ENCODE measurements at places on chromosomes 13 and 19.

DNA sequence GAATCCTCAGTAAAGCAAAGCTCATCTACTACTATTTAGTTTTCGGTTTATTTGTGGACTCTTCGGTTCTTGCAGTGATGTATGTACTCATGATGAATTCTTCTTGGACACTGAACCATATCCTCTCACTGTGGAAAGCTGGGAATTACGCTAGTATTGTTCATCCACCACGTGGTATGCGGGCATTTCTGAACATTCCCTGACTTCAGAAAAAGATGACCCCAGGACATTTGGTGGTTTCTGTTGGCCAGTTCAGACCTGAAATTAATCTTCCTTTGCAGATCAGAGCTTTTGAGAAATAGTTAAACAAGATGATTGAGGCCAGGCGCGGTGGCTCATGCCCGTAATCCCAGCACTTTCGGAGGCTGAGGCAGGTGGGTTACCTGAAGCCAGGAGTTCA is 25.3 kb upstream of the FBN3 start:
- no peak for DNase-seq

- no peak for DNase-seq
Measured at GRCh38 chr19:3480383-3481091, at the start of gene SMIM24. Gene SMIM24, minus strand, starts transcription at chr19:3480525. Its CDS starts 62 bp downstream, at chr19:3480463.

DNA sequence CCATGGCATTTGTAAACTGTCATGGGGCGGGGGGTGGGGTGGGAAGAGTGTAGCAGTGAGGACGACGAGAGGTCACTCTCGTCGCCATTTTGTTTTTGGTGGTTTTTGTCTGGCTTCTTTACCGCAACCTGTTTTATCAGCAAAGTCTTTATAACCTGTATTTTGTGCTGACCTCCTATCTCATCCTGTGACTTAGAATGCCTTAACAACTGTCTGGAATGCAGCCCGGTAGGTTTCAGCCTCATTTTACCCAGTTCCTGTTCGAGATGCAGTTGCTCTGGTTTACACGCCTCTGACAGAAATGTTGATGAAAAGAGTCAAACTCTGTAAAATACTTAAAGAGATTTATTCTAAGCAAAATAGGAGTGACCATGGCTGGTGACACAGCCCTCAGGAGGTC is 852.0 kb downstream of the DACH1 start:
- no peak for DNase-seq

DNA sequence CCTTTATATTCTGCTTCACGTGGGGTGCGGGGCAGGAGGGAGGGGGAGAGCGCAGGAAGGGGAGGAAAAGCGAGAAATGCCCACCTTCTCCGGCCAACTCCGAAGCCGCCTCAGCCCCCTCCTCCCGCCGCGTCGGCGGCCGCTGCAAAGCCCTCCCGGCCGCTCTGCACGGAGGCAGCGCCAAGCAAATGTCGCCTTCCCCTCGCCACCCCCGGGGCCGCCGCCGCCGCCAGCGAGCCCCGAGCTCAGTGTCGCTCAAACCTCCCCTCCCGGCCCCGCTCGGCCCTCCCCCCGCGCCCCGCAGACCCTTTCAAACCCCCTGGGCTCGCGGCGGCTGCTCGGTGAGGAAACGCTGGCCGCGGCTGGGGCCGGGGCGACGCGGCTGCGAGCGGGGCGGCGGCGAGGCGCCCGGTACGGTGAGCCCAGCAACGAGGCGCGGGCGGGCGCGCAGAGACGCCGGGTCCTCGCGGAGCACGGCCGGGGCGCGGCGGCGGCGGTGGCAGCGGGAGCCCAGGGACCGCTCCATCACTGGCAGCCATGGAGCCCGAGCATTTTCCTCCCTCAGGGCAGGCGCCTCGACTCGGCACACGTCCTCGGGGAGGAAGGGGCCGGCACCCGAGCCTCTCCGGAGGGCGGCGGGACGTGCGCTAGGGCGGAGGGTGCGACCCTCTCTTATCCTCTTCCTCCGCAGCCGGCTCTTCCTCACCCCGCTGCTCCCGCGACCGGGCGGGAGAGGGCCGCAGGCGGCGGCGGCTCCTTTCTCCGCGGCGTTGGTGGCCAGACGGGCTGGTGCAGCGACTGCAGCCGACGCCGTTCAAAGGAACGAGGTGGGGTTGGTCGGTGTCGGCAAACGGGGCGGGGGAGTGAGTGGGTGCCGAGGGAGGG is 463 bp upstream of the TSC22D1 start:
- DNase-seq: peak; percentile 39

DNA sequence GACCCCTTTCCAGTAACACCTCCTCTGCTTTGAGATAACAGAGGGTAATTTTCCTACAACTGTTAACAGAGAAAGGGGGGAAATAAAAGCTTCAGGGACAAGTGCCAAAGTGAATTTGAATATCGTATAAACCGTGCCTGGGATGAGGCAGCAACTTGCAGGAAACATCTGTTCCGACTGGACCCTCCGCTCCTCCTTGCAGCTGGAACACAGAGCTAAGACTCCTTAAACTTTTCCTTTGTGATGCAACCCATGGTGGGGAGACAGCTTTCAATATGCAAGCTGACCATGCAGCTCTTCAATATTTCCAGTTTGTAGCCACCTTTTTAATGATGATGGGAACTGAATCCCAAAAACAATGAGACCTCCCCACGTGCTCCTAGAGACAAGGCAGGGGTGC is 432.6 kb downstream of the ZNF536 start:
- DNase-seq: no peak

- DNase-seq: no peak
Measured at GRCh38 chr13:103184413-103184812, 118.2 kb upstream of the SLC10A2 start.

DNA sequence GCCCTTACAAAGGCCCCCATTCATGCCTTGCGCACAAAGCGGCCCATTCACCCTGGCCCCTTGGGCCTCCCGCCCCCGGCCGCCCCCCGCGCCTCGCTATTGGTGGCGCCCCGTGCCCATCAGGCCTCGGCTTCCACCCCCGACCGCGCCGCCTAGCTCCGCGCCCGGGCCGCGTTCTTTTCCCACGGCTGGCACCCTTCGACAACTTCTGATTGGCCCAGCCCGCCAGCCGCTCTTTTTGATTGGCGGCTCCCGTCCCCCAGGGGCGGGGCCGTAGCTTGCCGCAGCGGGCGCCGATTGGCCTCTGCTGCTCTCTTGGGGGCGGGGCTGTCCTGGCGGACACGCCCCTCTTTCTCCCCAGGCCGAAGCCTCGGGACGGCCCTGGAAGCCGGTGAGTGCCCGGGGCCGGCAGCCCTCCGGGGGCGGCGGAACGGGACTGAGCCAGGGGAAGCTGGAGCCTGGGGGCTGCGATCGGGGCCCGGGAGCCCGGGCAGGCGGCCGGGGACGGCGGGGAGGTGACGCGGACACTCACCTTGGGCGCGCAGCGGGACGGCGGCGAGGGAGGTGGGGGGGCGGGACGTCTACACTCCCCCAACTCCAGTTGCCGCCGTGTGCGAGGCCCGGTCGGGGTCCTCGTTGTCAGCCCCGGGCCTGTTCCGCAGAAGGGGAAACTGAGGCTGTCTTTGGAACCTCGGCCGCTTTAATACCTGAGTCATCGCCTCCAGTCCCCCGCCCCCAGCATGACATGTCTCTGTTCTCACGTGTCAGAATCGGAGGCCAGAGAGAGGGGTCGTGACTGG is at the start of gene MYH14:
Gene MYH14, plus strand, starts transcription at position 342 of the 800 bp plus-strand sequence. CDS start 6,744 bp downstream, outside the sequence.
- peak; percentile 18 for DNase-seq

DNA sequence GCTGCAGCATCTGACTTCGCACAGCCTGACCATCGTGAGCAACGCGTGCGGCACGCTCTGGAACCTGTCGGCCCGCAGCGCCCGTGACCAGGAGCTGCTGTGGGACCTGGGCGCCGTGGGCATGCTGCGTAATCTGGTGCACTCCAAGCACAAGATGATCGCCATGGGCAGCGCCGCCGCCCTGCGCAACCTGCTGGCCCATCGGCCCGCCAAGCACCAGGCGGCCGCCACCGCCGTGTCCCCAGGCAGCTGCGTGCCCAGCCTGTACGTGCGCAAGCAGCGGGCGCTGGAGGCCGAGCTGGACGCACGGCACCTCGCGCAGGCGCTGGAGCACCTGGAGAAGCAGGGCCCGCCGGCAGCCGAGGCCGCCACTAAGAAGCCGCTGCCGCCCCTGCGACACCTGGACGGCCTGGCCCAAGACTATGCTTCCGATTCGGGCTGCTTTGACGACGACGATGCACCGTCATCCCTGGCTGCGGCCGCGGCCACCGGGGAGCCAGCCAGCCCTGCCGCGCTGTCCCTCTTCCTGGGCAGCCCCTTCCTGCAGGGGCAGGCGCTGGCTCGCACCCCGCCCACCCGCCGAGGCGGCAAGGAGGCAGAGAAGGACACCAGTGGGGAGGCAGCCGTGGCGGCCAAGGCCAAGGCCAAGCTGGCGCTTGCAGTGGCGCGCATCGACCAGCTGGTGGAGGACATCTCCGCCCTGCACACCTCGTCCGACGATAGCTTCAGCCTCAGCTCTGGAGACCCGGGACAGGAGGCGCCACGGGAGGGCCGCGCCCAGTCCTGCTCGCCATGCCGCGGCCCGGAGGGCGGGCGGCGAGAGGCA is 13.6 kb downstream of the C19orf25 start:
- DNase-seq: peak; percentile 49

GRCh38 chr19:18183529-18183928 is 9.5 kb upstream of the MPV17L2 start:
- DNase-seq: no peak

- DNase-seq: no peak
Measured at GRCh38 chr13:107678075-107678689, 537.2 kb downstream of the LIG4 start.

GRCh38 chr13:99178636-99179035 is 22.0 kb upstream of the UBAC2 start:
- DNase-seq: no peak

- no peak for DNase-seq
Measured at GRCh38 chr13:102847272-102848234, 1.7 kb downstream of the ERCC5 start.

DNA sequence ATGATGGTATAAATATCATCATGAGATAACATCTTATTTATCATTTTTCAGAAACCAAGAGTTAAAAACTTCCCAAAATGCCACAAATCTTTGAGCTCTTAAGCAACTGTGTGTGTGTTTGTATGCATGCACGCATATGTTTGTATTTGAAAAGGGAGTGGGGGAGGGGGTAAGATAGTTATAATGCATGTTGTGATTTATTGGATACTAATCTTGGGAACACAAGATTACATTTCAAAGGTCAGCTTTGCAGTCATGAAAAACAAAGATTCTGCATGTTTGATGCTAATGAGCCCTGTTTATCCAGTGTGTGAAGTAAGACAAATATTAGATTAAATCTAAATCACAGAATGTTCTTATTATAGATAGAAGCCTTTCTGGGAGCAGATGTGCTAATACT is 355.9 kb downstream of the DCT start:
- DNase-seq: no peak

- peak; percentile 23 for DNase-seq
Measured at GRCh38 chr19:2820112-2820702, 539 bp downstream of the ZNF554 start.

DNA sequence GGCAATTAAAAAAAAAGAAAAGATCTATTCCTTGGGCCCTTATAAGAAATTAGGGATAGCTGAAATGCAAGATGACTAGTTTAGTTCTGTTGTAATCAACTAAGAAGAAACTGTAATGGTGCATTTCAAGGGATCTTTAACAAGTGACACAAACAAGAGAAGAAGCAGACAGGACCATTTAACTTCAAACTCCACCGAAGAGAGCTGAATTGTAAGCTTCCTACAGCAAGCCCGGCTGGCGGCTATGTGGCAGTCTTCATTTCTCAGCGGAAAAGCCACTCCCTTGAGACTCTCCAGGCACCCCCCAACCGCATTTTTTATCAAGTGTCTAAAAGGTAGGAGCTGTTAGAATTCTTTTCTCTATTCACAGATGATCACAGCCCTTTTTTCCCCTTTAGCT is 305.2 kb upstream of the ZNF507 start:
- no peak for DNase-seq

DNA sequence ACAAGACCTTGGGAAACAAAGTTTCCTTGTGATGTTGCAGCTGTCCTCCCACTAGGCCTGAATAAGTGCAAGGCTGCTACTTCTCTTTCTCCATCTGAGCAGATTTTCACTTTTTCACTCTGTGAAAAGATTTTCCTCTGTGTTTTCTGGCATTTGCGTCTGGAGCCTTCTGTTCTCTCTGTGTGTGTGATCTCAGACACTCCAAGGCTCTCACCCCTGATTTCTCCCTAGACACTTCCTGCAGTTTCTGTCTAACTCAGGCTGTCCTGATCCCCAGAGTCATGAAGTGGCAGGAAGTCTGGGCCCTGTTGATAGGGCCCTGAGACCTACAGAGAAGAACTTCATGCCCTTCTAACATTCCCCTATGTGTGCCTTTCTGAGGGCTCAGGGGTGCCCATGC is 37.2 kb downstream of the SIGLEC7 start:
- DNase-seq: no peak

DNA sequence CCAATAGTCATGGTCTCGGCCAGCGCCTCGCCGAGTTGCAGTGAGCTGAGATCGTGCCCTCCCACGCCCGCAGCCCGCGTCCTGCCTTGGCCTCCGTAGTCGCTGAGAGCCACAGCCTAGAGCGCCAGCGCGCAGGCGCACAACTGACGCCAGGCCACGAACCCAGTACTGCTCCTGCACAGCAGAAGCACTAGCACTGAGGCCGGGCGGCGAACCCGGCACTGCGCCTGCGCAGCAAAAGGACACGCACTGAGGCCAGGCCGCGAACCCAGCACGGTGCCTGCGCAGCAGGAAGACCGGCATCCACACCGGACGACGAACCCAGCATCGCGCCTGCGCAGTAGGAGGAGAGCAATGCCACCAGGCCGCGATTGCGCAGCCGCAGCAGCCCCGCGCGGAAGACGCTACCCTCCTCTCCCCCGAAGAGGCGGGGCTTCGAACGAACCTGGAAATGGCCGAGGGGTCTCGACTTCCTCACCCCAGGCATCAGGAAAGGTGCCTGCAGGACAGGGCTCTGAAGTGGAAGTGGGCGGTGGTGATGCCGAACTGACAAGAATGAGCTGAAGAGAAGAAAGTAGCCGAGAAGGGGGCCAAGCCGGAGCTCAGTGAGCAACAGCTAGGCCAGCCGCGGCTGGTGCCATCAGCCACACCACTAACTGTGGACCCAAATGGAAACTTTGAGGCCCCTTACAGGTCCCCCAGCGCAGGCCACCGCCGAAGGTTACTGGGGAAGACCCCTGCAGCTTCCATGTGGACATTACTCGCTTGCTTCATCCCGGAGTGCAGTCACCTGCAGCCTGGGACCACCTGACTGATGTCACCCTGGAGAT is 7.5 kb downstream of the F10 start:
- DNase-seq: peak; percentile 50

GRCh38 chr19:52936954-52937325 is 13.7 kb upstream of the ZNF888 start:
- DNase-seq: no peak

- no peak for DNase-seq
Measured at GRCh38 chr13:27997904-27998522, 9.5 kb upstream of the URAD start.

GRCh38 chr13:39200249-39200910 is 162.1 kb downstream of the NHLRC3 start:
- no peak for DNase-seq

- peak; percentile 70 for DNase-seq
Measured at GRCh38 chr13:112443995-112444311, 67.8 kb downstream of the SPACA7 start.

DNA sequence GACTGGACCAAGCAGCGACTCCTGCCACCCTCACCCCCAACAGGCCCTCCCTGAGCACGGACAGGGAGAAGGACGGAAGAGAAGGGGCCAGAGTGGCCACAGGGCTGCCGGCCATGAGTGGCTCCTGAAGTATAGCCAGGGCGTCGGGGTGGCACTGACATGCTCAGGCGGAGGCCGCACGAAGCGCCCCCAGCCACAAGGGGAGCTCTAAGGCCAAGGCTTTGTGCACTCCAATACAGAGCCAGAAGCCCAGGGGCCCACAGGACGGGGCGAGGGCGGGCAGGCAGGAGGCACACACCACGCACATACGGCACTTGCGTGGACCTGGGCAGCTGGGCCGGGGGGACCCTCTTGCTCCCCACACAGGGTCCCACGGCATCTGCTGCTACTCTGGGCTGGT is 52.0 kb downstream of the KLF2 start:
- peak; percentile 50 for DNase-seq

All from activated naive CD8-positive, alpha-beta T cell treated with anti-CD3 and anti-CD28 coated beads, Interleukin-2, amount 50 U/mL, for 24 hours (primary cell).